WERI-Rb-1 (cell line): ENCODE measurements at places on chromosomes 5 and 9.
A peak's percentile ranks its signal among the peaks of the same experiment; 100 is the strongest.

DNA sequence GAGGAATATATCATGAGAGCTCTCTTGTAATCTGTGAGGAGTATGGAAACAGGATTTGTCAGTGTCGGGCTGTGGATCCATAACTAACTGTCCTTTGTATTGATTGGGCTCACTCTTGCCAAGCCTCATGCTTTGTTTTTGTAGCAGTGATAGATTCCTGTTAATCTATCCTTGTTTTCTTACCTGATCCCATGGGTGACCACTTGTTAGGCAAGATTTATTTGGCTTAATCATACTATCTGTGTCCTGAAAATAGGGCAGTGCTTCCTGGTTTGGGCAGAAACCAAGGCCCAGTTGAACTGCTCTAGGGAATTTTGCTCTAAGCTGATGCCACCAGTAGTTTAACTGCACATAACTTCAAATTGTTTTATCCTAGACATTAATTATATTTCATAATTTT is 6.1 kb downstream of the NDFIP1 start:
- no peak for DNase-seq

- DNase-seq = peak; percentile 24
These were observed at the start of gene LOX for GRCh38 chr5:122078116-122079110. Gene LOX (minus strand): TSS chr5:122078259. CDS start chr5:122077985, 274 bp downstream.

GRCh38 chr5:113039934-113040285 is 63.3 kb downstream of the DCP2 start:
- no peak for DNase-seq

- no peak for DNase-seq
These were observed 70.8 kb upstream of the GPR151 start for GRCh38 chr5:146586752-146587151.

- DNase-seq = peak; percentile 14
These were observed 337.1 kb upstream of the PANK3 start for GRCh38 chr5:168916266-168916665.

GRCh38 chr9:16029796-16030363 is 477.0 kb downstream of the CCDC171 start:
- no peak for DNase-seq

DNA sequence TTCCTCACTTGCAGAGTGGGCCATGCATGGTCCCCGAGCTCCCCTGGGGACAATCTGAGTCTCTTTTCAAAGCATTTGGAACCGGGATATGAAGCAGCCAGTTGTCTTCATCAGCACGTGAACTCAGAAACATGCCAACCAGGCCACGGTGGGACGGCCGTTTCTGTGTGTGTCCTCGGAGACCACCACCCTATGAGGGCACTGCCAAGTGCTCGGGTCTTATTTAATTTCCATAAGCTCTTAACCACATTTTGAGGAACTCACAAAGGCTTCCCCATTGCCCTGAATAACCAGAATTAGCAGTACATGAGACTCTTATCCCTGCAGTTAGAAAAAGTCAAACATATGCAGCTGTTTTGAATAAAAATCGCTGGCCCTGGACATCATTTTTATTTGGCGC is 60.1 kb downstream of the OTULIN start:
- DNase-seq = no peak

GRCh38 chr5:38926121-38926520 is 80.3 kb downstream of the OSMR start:
- DNase-seq = no peak

GRCh38 chr5:30832519-30832918 is 361.0 kb upstream of the CDH6 start:
- no peak for DNase-seq

DNA sequence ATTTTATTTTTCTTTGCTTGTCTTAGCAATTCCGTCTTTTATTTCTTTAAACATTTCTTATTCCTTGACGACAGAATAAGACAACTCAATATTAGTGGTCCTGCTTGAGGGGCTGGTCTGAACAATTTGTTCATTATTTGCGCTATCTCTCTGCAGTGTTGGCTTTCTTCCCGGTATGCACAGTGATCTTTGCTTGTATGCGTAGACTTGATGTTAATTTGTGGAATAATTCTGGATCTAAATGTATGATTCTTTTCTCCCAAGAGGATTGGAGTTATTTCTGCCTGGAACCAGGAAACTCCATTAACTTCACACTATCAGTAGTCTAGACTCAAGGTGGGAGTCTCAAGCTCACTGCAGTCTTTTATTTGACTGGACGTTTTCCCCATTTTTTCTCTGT is 80.4 kb downstream of the KDM4C start:
- no peak for DNase-seq

DNA sequence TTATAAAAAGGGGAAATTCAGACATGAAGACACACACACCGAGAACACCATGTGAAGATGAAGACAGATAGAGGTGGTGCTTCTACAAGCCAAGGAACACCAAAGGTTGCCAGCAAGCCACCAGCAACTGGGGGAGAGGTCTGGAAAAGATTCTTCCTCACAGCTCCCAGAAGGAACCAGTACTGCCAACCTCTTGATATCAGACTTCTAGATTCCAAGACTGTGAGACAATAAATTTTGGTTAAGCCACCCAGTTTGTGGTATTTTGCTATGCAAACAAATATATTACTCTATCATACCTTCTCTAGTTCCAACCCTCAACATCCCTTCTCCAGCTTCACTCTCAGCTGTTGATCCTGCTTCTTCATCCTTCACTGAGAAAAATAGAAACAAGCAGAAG is 451.1 kb downstream of the EBF1 start:
- no peak for DNase-seq

- no peak for DNase-seq
These were observed 188.2 kb downstream of the TRIO start for GRCh38 chr5:14331386-14331781.

DNA sequence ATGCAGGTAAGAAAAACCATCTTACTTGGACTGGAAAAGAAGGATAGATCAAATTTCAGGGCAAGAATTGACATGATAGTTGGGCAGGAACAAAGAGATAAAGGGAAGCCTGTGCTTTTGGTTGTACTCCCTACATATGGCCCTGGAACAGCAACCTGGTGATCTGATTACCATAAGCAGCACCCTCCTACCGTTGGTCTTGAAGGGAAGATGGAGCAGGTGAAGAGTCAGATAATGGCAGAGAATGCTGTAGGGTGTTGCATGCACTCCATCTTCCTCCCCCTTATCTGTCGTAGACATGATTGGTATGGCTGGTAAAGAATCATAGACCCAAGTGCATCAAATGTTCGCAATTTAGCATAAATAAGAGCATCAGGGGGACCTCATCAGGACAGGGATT is 4.7 kb downstream of the IRGM start:
- DNase-seq = no peak

GRCh38 chr9:89941875-89942274 is 337.1 kb downstream of the GADD45G start:
- peak; percentile 32 for DNase-seq

GRCh38 chr9:113624721-113625120 is 161.2 kb downstream of the RGS3 start:
- no peak for DNase-seq

DNA sequence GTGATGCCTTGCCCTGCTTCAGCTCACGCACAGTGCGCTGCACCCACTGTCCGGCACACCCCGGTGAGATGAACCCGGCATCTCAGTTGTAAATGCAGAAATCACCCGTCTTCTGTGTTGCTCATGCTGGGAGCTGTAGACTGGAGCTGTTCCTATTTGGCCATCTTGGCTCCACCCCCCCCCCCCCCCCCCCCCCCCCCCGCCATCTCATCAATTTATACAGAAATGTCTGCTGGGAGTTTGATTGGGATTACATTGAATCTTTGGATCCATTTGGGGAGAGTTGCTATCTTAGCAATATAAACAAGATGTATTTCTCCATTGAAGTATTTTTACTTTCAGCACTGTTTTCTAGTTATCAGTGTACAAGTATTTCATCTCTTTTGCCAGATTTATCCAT is 55.2 kb downstream of the RIC1 start:
- DNase-seq = no peak

- no peak for DNase-seq
These were observed 39.9 kb upstream of the RNF130 start for GRCh38 chr5:180111273-180112002.

- DNase-seq = no peak
These were observed 3.5 kb downstream of the CACNA1B start for GRCh38 chr9:137880976-137881530.

DNA sequence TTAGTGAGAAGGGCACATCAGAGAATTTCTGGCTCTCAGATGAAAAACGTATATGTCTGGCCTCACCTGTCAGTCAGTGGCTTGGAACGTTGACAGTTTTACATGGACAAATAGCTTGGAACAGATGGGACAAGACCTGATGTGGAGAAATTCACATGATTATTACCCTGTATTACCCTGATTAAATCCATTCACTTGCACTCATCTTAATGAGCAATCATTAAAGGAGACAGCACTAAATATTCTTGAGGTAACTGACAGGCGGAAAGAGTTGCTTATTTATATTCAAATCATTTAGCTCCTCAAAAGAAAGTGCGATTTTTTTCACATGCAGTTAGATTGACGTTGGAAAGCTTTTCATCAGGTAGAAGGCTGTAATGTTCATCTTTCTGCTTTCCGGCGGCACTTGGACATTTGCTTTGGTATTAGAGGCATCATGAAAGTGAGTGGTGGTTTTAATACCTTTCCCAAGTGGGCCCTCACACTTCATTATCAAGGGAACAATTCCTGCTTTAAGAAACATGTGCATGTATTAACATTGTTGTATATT is 11.7 kb upstream of the TAS2R1 start:
- no peak for DNase-seq

DNA sequence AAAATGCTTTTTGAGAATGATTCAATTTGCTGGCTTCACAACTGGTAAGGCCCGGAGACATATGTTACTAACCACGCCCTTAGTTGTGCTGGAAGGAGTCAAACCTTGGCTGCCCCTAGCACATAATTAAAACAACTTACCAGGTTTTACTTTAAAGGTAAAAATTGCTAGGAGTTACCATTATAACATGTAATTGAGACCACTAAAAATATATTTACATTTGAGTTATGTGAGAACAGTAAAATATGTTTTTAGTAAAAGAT is 435.6 kb upstream of the CDH9 start:
- DNase-seq = no peak
